ENCODE measurements at places on chromosomes 12 and 14.

- DNase-seq: no peak
Measured at GRCh38 chr14:44763356-44763755, 198.4 kb downstream of the KLHL28 start.

GRCh38 chr14:77309131-77309530 lies 11.6 kb downstream of the POMT2 start:
- no peak for DNase-seq

GRCh38 chr14:79375356-79375755 lies 835.9 kb downstream of the DIO2 start:
- no peak for DNase-seq

GRCh38 chr12:52600071-52600470 lies 1.2 kb downstream of the KRT72 start:
- no peak for DNase-seq

DNA sequence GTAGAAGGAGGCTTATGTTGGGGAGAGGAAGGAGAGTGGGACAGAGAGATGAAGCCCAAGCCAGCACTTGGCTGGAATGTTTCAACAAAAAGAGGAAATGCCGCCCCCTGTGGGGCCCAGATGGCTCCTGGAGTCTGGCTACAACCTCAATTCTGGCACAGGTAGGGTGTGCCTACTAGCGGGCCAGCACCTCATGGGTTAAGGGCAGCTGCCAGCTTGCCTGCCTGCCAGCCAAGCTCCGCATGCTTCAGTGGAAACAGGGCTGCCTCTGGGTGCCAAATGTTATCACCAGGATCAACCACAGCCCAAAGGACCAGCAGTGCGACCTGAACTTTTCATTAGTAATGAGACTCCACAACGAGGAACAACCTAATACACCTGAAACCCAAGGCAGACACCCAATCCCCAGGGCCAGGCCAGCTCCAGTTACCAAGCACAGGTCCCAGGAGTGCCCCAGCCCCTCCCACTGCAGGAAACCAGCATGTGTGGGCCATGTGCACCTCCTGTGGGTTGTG lies 11.3 kb downstream of the RAB15 start:
- no peak for DNase-seq

- peak; percentile 91 for DNase-seq
Measured at GRCh38 chr14:24080888-24081738, 9.8 kb downstream of the CPNE6 start.

DNA sequence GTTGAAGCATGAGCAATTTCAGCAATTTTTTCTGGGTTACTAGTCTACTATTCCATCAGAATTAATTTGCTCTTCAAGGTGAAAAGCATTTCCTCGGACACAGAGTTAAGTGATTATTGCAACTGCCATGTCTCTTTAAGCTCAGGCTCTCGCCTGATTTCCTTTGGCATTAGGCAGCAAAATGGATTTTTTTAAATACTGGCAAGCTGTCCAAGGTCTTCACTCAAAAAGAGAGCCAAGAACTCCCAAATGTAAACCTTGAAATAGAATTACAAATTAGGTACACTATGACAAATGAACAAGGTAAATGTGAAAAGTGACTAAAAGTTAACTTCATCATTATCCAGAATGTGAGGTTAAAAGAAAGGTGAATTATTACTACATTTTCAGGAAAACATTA lies 111.9 kb downstream of the GARIN6 start:
- no peak for DNase-seq

GRCh38 chr12:100951756-100952155 lies 157.2 kb downstream of the ANO4 start:
- DNase-seq: no peak

DNA sequence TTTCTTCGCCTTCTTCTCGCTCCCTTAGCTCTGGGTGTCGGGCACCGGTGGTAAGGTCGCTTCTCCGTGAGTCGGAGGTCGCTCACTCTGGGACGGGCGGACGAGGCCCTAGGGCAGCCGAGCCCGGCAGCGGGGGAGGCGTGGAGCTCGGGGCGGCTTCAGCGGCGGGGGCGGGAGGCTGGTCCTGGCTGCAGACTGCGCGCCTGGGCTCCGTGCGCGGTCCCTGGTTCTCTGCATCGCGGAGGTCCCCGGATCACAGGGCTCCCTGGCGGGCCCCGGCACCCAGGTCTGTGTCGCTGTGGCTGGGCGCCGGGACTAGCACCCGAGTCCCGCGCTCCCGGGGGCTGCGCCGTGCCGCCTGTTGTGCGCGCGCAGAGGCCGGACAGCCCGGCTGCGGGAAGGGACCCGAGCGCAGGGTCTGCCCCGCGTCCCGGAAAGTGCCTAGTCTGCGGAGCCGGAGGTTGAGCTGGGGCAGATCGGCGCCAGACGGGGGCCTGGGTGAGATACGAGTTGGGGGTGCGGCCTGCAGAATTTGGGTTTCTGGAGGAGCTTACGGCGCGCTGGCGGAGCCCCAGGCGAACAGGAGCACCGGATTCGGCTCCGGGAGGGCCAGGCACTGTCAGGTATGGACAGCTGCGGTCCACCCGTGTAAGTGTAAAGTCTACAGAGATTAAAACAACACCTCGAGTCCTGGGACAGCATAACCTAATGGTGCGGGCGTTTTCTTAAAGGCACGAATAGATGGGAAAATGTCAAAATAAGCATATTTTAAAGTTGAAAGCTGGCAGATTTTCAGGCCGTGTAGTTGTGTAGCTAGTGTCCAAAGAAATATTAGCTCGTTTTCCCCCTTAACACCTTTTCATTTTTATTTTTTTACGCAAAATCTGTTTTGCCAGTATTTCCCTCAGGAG lies 713 bp downstream of the FRMD6 start:
- DNase-seq: peak; percentile 32

GRCh38 chr12:51867371-51867770 lies 18.9 kb upstream of the FIGNL2 start:
- DNase-seq: no peak

DNA sequence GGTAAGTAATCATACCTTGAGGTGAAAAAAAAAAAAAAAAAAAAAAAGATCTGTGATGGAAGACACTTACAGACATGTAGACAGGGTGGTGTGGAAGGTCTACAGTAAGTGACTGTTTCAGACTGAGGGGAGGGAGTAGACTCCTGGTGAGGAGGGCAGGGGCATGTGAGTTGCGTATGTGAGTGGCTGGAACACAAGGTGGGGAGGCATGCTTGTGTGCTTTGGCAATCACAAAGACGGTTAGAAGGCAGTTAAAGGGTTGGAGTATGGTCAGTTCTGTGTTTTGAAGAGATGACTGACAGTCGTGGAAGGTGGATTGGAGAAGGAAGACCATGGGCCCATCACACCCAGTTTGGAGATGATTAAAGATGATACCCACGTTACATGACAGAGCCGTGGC lies 65.2 kb downstream of the ETV6 start:
- no peak for DNase-seq

DNA sequence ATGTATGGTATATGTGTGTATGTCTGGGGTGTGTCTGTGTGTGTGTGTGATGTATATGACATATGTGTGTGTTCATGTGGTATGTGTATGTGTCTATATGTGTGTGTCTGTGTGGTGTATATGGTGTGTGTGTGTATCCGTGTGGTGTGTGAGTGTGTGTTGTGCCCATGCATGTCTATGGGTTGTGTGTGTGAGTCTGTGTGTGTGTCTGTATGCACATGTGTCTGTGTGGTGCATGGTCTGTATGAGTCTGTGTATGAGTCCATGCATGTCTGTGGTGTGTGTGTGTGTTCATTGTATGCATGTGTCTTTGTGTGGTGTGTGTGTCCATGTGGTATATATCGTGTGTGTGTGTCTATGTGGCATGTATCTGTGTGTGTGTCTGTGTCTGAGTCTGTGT lies 168.1 kb upstream of the GSC start:
- DNase-seq: no peak

DNA sequence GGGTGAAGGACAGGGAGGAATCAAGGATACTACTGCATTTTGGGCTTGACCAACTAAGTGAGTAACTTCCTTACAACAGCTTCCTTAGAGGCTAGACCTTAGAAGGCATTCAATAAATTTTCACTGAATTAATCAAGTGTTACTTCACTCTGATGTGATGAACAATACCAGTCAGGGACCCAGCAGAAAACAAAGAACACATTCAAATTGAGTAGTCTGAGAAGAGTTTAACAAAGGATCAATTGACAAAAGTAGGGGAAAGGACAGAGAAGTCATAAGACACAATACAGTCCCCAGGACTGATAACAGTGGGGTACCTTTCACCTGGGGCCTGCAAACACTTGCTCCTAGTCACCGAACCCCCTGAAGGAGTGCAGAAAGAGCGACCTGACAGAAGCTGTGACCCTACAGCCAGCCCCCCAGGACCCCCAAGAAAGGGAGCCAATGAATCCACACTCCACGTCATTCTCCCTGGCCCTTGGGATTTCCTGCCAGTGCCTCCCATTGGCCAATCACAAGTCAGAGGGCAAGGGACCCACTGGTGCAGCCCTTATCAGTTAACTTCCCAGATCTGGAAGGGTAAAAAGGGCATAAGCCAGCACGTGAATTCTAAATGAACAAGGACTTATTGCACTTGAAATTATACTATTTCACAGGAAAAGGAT lies 6.9 kb downstream of the ANAPC5 start:
- DNase-seq: no peak

- DNase-seq: no peak
Measured at GRCh38 chr12:40832668-40833067, 140.4 kb downstream of the CNTN1 start.

DNA sequence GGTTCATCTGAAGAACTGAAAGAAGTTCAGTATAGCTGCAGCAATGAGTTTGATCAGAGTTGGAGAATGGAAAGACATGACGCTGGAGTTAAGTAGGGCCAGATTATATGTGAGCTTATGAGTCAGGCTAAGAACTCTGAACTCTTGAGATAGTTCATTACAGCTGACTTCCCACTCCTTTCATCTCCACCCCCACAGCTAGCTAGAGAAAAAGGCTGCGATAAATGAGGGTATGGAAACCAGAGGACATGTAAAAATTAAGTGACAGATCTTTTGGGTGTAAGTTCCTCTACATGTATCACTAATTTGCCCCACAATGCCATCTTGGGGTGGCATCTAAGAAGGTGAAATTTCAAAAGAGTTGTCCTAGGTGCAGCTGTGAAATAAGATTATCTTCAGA lies 28.6 kb downstream of the PYM1 start:
- no peak for DNase-seq

DNA sequence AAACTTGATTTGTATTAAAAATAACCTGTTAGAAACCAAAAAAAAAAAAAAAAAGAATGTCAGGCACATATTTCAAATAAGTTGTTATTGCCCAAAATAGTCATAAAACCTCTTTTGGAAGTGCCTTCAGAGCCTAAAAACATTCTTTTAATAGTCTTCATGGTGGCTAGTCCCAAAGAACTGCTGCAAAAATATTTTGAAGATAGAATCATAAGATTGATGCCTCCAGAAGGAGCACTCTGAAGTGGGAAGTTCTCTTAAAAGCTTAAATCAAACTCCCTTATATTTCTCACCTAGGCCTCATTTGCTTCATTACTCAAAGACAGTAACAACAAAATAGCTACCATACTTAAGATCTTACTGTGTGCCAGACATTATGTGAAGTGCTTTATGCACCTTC lies 27.2 kb upstream of the NT5DC3 start:
- no peak for DNase-seq

- DNase-seq: no peak
Measured at GRCh38 chr14:30118992-30119640, 191.5 kb upstream of the PRKD1 start.

DNA sequence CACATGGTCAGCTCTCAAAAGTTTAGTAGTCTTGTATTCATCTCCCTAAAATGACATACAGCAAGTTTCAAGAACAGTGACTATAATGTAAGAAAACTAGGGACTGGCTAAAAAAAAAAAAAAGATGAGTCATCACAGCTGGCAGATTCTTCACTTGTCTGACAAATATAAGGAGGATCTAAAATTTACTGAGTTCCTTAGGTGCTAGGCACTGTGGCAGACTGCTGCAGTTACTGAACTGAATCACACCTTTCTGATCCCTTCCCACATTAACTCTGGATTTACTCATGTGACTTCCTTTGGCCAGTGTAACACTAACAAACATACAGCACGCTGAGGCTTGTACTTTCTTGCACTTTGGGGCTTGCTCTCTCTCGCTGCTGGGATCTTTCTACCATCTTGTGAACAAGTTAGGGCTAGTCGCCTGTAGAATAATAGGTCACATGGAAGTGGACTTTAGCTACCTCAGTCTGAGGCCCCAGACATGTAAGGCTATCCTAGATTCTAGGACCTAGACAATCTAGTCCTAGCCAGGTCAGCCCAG lies 32.1 kb downstream of the BAZ1A start:
- no peak for DNase-seq

DNA sequence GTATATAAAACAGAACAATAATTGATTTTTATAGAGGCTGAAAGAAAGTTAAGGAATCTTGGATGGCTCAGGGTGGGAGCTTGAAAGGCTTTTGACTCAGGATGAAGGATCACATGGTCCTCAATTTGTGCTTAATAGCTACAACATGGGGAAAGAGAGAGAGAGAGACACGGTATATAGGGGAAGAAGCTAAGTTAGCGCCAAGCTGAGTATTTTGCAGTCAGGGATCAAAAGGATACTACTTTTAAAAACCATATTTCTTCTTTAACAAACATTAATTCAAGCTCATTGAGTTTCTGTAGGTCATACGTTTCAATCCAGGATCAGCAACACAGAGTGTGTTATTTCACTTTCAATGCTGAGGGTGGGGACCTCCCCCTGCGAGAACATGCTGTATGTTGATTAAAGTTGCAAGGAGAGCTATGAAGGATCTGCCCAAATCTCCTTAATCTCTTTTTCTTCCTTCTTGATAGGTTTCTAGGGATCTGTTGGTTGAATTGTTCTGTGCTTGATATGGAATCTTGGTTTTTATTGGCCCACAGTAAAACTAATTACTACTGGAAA lies 133.1 kb upstream of the NUDT4 start:
- no peak for DNase-seq

DNA sequence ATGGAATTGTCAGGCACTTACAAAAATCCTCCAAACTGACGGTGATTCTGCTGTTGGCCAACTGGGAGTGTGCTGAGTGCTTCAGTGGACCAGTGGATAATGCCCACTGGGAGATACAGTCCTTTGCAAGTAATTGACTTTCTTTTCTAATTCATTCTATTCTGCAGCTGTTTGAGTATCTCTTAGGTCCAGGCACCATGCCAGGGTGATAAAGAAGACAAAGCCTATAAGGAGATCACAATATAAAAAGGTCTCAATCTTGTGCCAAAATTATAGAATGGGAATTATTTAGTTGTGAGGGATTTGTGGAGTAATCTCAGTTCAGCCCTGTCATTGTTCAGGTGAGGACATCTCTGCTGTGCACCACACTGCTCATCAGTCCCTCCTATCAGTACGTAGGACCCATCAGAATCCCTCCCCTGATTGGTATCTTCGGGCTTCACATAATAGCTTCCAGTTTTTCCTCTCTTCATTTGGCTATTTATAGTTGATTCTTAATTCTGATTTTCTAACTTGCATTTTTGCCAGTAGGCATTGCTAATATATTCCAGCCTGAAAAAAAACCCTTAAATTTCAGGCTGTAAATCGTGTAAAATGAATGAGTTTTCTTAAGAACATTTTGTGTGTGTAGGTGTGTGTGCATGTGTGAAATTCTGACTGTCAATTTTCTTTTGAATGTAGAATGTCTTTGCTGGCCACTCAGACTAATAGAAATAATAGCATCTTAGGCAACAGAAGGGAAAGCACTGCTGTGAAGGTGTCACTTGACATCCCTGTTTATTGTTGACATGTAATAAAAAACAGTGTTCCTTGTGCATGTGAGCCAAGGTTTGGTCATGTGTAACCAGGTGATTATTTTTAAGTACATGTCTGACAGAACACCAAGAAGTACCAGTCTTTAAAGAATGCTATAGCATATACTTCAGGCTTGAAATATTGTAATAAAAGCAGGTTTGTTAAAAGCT lies 457.6 kb upstream of the RGS6 start:
- no peak for DNase-seq

- peak; percentile 3 for DNase-seq
Measured at GRCh38 chr12:28872654-28873268, 276.3 kb upstream of the FAR2 start.
